Brain pericyte (primary cell): ENCODE measurements at places on chromosomes 3 and 15.

- DNase-seq, result no peak
Measured at GRCh38 chr3:153789380-153789779, 331.8 kb upstream of the ARHGEF26 start.

GRCh38 chr3:172233474-172234277, 194.3 kb downstream of the FNDC3B start:
- DNase-seq, result no peak

- no peak for DNase-seq
Measured at GRCh38 chr3:39435006-39435748, 28.7 kb downstream of the RPSA start.

DNA sequence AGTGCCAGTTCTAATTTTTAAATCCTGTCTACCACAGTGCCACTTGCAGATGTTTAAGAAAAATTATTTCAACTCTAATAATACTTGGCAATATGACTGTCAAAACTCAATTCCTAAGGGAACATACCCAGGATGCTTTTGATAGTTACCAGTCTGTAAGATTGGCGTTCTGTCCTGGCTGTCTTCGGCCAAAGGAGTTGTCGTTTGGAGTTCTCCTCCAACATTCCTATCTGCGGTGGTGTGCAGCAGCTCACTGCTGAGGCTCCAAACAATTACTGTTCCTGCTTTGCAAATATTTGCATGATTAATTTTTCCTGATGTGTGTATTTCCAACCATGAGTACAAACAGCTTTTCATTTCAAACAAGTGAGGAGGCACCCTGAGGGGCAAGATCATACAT, 330.8 kb upstream of the DPH6 start:
- no peak for DNase-seq

DNA sequence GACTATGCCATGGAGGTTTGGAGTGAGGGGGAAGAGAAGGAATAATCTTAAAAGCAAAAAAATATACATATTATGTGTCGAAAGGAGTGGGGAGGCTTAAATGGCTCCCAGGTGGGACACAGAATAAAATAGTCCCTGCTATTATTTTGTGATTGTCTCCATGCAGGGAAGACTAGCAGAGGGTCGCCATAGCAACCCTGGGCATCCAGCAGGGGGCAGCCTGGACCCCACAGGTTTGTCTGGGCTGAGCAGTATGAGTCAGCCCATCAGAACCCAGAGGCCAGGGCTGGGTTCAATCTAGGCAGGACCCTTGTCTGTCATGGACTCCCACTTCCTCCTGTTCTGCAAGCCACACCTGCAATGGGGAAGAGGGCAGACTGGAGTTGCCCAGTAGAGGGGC, 17.6 kb upstream of the LINGO1 start:
- no peak for DNase-seq

DNA sequence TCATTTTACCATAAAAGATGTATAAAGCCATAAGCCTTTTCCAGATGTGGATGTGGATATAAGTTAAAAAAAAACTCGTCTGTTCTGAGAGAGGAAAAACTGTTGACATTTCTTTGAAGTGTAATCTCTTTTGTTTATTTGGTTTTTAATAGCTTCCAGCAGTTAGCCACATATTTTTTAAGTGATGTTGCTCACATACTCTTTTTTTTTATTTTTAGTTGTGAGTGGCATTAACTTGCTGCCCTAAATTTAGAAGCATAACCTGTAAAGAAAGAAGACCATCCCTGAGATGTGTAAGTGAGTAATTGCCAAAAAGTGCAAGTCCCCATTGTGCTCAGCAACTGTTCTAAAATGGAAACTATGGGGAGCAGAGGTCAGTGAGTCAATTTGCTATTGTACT, 415.9 kb upstream of the MDFIC2 start:
- no peak for DNase-seq
